ENCODE measurements at places on chromosomes 5 and 9.

DNA sequence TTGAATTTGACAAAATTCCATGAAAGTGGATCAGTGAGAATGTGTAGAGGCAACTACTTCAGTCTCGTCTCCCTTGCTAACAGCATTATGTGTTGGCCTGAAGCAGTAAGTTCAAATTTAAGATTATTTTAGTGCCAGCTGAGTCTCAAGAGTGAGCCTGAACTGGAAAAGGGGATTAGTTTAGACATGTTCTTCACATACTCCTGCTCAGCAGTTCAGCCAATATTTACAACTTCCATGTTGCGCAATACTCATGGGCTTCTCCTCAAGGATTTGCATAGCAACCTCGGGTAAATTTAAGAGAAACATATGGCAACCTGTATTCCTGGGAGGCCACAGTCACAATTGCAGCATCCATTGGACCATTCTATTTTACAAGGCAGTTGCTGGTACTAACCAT lies 553.8 kb downstream of the PTPRD start:
- DNase-seq, result no peak

- DNase-seq, result peak; percentile 71
Measured at GRCh38 chr5:169805527-169805934, 168.5 kb downstream of the DOCK2 start.

- DNase-seq, result no peak
Measured at GRCh38 chr5:57635146-57635777, 152.7 kb upstream of the ACTBL2 start.

DNA sequence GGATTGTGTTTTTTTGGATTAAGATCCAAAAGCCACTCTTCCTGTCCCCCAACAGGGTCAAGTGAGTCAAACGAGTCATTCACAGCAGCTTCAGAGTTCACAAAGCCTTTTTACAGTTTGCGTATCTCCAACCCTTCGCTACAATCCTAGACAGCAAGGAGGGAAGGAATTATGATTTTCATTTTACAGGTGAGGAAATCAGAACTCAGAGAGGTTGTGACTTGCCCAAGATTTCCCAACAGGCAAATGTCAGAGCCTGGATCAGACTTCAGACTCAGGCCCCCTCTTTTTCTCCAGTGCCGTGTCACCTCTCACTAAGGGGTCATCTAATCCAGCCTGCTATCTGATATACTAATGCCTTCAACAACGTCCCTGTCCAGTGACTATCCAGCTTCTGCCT lies 72.1 kb upstream of the XPA start:
- no peak for DNase-seq

- DNase-seq, result no peak
Measured at GRCh38 chr9:112184221-112184620, 9.1 kb upstream of the SUSD1 start.

DNA sequence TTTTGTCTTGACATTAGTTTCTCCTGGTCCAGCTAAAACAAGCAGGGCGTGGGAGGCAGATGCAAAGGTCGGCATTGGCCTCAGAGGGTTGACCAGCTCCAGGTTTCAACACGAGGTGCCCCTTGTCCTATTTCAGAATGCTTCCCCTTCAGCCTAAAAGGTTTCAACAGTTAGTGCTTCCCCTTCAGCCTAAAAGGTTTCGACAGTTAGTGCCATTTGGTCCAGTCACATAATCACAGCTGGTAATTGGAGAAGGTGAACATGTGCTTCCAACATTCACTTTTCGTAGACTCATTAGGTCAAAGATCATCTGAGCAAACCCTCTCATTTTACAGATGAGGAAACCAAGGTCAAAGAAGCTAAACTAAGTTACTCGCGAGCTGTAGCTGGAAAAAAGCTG lies 270.3 kb upstream of the MAP3K1 start:
- DNase-seq, result no peak

DNA sequence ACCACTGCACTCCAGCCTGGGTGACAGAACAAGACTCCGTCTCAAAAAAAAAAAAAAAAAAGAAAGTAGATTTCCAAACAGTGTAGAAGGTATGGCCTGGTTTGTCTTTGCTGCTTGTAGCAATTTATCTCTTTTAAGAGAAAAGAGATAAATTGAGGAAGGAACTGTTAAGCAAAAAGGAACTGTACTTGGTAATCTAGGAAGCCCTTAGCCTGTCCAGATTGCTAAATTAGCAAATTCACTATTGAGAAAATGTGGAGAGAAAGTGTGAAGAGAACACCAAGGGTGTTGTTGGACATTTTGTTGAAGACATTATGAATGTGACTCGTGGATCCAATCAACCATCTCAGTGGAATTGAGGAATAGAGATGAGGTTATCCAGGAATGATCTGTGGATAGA lies 13.0 kb upstream of the SUSD3 start:
- DNase-seq, result no peak

DNA sequence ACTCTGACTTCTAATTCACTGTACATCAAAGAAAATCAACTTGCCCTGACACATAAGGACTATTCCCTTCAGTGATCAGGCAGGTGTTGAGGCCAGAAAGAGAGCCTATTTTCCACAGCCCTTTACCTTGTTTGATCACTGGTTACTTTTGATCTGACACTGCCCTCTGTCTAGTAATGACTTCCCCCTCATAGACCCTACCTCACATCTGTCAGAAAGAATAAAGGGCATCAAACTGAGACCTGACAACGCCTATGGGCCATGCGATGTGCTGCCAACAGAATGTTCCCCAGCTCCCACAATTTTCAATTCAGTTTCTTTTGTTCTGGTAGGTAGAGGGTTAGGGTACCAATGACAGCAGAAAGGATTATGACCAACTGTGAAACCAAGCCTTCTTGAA lies 47.7 kb downstream of the FBXL17 start:
- no peak for DNase-seq

DNA sequence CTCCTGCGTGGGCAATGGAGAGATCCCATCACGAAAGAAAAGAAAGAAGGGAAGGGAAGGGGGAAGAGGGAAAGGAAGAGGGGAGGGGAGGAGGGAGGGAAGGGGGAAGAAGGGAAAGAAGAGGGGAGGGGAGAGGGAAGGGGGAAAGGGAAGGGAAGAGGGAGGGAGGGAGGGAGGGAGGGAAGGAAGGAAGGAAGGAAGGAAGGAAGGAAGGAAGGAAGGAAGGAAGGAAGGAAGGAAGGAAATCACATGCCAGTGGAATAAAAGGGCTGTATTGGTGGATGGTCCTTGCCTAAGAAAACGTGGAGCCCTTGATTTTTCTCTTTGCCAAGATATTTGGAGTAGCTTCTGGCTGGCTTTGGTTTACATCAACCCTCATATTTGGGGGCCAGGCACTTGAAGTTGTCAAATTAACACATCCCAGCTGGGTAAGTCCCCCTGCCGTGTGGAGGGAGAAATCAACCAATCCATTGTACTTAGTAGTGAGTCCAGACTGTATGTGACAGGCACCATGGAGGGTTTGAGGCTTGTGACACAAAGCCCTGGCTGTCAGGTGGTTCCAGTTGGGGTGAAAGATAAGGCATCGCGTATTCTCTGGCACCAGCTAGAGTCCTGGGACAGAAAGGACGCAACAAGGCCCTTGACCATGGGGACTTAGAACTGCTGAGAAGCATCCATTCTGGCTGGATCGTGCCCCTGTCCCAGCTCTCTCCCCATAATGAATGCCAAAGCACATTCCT lies 23.7 kb downstream of the IDNK start:
- DNase-seq, result no peak

DNA sequence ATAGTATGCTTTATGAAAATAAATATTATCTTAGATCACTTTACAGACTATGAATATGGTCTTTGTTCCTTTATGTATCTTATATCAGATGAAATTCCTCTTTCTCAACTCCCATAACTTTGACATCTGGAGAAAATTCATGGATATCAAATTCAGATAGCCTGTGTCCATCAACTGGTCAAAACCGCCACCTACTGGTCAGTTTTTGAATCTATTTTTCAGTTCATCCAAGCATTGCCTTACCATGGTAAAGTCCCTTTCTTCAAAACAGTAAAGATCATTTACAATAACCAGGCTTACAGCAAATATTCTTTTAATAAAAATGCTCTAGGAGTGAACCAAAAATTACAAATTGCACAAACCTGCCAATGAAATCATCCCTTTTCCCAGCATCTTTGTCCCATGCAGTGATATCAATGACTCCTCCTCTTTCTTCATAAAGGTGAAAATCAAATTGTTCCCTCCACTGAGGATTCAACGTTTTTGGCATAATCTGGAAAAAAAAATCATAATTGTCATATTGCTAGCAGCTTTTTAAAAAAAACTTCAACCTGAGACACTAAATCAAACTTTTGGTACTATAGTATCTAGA lies 290.5 kb downstream of the SLF1 start:
- DNase-seq, result no peak

- DNase-seq, result no peak
Measured at GRCh38 chr9:133441571-133441970, 18.2 kb upstream of the CACFD1 start.

DNA sequence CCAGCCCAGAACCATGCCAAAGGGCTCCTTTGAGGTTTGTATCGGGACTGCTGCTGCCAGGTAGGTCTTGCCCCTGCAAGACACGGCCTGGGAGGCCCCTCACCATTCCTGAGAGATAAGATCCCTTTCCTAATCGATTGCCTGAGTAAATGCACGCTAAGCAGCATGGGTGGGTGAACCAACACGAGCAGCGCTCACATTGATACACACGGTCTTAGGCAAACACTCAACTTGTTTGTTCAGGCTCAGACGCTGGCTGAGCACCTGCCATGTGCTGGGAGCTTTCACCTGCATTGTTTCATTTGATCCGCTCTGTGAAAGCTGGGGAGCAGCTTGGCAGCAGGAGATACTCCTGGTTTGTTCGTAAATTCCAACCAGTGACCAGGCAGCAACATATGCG lies 76.9 kb upstream of the NEURL1B start:
- DNase-seq, result no peak

- DNase-seq, result no peak
Measured at GRCh38 chr5:180720486-180720885, 19.4 kb downstream of the OR2Y1 start.

DNA sequence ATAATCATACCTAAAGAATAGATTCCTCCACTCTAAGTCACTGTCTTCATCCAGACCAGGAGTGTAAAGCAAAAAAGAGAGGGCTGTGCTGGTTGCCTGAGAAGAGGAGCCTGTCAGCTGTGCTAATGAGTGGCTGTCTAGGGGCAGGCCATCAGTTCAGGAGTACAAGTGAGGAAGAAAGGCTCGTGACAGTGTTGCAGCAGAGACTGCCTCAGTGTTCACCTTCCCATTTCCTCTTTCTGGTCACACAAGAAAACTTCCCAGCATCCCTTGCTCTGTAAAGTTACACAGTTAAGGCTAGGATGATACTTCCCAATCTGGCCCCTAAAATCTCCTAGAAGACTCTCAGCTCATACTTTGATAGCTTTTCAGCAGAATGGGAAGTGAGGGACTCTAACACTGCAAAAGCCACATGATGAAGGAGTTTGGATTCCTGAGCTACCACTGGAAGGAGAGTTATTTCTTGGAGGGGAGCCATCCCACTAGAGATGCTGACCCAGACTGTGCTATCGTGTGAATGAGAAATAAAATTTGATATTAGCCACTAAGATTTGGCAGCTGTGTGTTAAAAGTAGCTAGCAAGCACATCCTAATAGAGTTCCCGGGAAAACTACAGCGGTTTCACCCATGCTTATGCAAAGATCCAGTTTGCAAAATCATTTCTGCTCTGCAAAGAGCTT lies 67.1 kb downstream of the ADAMTS12 start:
- no peak for DNase-seq

GRCh38 chr9:137672907-137673791 lies 54.3 kb downstream of the EHMT1 start:
- peak; percentile 35 for DNase-seq

DNA sequence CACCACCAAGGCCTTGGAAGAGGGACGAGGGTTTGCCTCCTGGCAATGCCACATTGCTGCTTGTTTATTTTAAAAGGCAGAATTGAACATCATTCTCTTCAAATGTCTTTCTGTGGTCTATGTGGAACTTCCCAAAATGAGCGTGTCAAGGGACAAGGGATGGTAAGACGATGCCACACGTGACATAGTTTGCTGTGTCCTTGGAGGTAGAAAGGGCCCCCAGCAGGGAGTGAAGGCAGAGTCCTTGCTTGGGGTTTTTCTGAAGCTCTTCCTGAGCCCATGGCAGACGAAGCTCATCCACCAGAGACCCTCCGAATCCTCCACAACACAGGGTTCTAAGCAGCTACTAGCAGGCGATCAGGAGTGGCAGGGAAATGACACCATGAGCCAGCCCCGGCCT lies 28.3 kb downstream of the PRRX2 start:
- no peak for DNase-seq

DNA sequence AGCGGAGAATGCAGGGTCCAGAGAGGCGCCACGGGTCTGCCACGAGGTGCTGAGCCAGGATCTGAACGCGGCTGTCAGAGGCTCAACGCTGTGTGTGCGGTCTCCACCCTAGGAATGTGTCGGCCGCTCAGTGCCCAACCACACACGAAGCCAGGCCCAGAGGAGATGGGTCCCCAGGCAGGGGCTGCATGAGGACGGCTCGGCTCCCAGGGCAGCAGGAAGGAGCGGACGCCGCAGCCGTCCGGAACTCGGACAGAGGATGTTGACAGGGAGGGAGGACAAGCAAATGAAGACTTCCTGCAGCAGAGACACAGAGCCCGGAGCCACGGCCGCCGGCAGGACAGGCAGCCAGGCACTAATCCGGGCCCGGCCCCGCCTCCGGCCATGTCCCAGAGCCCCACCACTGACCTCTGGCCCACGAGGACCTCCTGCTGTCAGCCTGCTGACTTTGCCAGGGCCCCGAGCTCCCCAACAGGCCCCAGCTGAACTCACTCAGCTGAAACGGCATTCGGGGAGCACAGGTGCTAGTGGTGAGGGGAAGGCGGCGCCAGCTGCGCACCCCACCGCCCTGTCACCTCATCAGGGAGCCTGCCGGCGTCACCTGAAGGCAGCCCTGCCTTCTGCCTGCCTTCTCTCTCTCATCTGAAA lies 12.7 kb downstream of the VAV2 start:
- no peak for DNase-seq

DNA sequence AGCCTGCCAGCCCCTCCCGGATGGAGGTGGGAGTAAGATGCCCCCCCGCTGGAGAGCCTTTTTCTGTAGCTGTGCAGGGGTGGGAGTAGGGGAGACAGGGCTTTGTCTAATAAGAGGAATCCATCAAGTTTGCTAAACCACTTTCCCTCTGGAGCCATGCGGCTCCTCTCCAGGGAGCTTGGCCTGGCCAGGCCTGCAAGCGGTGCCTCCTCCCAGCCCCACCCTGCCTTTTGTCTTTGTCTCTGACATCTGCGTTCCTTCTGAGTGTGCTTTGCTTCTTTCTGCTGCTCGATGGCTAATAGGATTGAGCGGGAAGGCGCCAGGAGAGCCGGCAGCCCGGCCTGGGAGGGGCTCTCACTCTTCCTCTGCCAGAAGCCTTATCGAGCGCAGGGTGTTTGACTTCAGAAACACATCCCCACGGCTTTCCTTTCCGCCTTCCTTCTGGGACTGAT lies 26.7 kb upstream of the FCN1 start:
- no peak for DNase-seq

DNA sequence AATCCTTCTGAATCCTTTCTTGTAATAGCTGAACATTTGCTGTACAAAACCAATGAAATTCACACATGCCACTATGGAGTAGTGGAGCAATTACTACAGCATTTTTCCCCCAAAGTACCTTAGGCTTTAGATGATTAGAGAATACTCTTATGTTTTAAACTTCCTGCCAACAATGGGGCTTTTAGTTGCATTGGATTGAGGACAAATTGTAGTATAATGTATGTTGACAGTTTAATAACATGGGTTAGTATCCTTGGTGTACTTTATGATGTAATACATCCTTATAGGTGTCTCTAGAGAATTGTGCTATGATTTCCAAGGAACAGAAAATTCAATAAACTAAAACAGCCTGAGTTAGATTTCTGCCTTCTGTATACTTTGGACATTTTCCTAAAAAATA lies 422.7 kb upstream of the GRAMD2B start:
- DNase-seq, result no peak

- no peak for DNase-seq
Measured at GRCh38 chr9:136437430-136437829, 2.2 kb downstream of the INPP5E start.
